ENCODE measurements at places on chromosomes 7 and 10.

DNA sequence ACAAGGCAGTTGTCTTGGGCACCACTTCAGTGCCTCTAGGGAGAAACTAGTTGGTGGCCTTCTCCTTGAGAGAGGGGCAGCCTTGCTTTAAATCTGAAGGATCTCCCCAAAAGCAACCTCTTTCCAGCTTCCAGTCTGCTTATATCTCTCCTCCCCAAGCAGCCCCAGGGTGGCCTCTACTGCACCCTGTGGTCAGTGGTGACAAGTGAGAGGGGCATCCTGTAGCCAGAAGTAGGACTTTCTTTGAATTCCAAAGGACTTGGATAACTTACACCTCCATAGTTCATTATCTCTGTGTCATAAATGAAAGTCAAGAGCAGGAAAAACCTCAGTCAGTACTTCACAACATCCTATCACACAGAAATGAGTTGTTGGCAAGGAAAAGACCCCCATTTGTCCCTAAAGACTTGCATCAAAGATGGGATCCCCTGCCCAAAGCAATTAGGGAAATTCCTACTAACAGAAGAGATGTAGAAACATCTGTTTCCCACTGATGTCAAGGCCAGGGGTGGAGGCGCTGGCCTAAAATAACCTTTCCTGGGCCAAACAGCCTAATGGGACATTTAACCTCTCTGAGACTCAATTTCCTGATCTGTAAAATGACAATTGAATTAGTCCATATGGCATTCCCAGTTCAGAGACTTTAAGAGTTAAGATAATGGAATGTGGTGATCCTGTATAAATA is 44.0 kb upstream of the ANKRD1 start:
- DNase-seq, result no peak

DNA sequence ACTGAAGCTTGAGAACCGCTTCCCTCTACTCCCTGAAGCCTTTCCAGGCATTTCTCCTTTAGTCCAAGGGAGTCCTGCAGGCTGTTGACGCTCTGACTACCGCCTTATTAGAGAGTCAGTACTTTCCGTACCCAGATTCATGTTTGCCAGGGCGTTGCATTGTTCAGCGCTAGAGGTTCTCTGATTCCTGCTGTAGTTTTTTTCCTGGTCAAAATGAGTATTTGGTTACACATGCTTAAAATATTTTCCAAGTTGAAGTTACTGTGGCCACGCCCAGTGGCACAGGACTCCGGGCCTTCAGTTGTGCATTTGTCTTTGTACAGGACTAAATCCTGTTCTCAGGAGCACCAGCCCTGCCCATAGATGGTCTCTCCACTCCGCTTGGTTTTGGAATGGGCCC is 7.9 kb downstream of the MTURN start:
- no peak for DNase-seq

DNA sequence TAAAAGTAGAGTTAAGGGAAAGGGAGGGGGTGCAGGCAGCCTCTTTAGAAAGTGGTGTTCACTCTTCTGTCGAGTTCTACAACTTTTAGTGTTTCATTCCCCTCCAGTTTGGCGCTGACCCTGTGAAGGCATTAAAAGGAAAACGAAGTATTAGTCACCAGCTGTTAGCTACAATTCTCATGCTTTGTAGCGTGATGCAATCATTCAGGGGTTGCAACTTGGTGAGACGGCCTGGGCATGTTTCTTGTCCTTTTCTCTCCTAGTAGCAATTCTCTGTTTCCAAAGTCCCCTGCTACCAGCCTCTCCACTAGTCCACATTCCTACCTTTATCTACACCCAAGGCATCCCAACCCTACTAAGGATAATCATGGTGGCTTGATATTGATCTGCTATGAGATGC is 33.7 kb upstream of the DGKI start:
- DNase-seq, result no peak

DNA sequence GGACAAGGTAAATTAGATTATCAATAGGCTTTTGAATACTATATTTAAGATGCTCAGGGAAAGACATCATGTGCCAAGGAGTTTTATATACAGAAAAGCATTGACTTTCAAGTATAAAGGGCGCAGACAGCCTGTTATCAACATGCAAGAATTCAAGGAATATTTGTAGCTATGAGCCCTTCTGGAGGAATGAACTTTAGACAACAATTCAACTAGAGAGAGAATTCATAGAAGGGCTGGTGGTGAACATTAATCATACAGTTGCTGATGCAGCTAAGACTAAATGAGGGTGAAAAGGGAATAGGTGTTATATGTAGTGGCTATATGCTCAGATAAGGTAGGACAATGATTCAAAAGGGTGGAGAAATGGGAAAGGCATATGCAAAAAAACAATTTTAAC is 41.2 kb downstream of the AOAH start:
- no peak for DNase-seq

DNA sequence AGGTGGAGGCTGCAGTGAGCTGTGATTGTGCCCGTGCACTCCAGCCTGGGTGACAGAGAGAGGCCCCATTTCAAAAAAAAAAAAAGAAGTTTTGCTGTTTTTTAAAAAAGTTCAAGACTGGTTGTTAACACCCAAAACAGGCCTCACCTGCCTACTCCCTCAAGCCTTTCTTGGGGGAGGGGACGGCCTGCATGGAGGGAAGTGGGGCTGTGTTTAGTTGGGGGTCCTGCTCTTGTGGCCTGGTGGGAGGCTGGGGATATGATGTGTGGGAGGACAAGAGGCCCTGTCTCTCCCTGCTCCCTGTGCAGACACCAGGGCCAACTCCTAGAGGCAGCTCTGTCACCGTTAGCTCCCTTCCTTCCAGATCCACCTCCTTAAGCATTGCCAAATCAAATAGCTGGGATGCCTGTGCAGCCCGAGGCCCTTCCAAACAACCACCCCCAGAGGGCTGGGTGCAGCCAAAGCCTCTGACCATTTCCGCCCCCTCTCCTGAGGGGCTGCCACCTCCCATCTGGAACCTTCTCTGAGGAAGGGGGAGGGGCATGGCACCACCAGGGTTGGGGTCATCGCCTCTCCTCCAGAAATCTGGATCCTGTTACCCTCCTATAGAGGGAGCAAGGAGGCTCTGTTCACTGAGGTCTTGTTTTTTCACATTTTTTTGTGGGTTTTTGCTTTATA is 32.9 kb upstream of the ANKRD2 start:
- DNase-seq, result no peak

GRCh38 chr7:115289971-115290370 is 368.1 kb downstream of the MDFIC start:
- DNase-seq, result no peak

- DNase-seq, result no peak
Measured at GRCh38 chr7:81161451-81162075, 242.7 kb upstream of the SEMA3C start.

GRCh38 chr10:117444497-117445040 is 69.3 kb upstream of the PDZD8 start:
- no peak for DNase-seq

- no peak for DNase-seq
Measured at GRCh38 chr7:73520673-73521635, 1.1 kb downstream of the BAZ1B start.

- DNase-seq, result no peak
Measured at GRCh38 chr7:132861940-132862554, 219.8 kb downstream of the CHCHD3 start.

GRCh38 chr10:92506336-92506735 is 67.6 kb downstream of the IDE start:
- no peak for DNase-seq

GRCh38 chr7:42960762-42961161 is 28.6 kb downstream of the MRPL32 start:
- DNase-seq, result no peak

GRCh38 chr7:100588438-100588837 is 2.3 kb downstream of the FBXO24 start:
- DNase-seq, result no peak

GRCh38 chr7:41760293-41760692 is 57.4 kb upstream of the INHBA start:
- no peak for DNase-seq

GRCh38 chr7:101680406-101681145 is 51.5 kb upstream of the MYL10 start:
- DNase-seq, result no peak

DNA sequence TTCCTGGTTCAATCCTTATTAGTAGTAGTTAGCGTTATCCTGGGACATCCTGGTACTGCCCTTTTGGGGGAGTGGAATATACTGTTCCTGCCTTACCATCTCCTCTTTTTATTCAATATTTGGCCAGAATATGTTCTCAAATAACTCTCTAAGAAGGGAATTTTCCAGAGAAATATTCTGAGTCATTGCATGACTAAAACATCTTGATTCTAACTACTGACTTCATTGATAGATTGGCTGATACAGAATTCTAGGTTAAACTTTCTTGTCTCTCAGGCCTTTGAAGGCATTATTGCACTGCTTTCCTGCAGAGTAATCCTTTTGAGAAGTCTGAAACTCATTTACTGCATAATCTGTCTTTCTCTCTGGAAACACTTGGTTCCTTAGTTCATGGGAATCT is 275.5 kb upstream of the DGKB start:
- no peak for DNase-seq

DNA sequence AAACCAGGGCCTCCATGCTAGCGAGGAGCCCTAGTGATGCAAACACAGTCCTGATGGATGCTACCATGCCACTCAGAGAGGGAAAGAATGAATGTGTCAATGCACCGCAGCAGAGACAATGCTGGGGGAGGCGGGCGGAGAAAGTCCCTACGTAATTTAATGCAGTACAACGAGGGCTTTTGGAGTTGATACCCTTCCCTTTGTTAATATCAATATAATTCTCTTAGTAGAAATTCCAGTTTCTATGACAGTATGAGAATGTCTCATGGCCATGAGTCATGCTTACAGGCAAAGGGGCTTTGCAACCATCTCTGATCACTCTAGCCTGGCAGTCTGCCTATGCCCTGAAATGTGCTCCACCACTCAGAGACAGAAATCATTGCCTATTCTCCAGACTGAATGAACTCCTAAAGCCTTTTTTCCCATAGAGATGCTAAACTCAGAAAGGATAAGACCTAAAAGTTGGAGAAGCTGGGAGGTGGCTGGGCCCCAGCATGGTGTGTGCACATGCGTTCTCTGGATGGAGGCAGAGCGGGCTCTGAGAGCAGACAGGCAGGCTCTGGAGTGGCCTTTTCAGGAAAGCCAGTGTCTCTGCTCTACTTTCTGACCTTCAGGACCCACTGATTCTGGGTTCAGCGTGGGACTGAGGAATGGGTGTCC is 20.3 kb upstream of the GIMAP2 start:
- DNase-seq, result no peak

DNA sequence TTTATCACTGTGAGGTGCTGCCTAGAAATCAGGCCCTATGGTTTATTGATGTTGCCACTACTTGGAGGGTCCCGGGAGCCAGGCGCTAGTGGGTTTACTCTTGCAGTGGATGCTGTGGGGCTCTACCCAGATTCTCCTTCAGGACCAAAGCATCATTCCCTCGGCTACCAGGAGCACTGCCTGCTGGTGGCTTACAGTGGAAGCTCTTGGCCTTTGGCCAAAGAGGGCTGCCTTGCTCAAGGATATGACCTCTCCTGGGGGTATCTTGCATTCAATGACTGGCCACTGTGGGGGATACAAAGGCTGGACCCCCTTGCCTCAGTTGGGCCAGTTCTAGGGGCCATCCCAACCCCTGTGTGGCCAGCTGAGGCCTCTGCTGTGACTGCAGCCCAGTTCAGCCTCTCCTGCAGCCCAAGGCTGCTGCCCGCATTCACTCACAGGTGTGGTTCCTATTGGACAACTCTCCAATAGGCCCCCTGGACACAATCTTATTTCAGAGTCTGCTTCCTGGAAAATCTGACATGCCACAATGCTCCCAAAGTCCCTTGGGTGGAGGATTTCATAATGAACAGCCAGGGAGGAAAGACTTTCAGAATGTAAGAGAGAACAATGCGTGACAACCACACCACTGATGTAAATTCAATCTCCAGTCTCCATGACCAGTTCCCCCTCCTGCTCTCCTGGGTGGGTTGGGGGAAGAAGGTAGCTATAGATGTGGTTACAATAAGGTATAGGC is 196.3 kb downstream of the SNX10 start:
- no peak for DNase-seq

DNA sequence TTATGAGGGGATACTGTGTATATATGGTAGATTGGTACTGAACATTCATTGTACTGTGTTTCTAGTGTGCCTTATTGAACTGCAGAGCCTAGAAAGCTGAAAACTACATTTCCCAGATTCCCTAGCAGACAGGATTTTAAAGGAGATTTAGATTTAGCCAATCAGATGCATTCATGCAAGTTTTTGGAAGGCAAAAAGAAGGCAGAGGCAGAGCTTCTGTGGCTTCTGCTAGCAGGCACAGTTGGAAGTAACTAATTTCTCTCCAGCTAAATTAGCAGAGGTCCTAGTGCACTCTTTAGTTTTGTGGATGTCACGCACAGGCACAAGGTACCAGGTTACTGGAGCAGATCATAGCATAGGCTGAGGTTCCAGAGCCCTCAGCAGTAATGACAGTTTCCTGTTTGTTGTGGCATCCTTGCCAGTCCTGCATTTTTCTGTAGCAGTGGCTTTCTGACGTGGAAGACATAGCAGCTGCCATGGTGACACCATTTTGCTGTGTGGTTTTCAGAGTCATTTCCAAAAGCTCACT is 83.7 kb upstream of the CCDC71L start:
- no peak for DNase-seq

- DNase-seq, result no peak
Measured at GRCh38 chr10:17214971-17215781, 12.9 kb upstream of the VIM start.

- DNase-seq, result no peak
Measured at GRCh38 chr7:37344886-37345579, 103.6 kb downstream of the ELMO1 start.

DNA sequence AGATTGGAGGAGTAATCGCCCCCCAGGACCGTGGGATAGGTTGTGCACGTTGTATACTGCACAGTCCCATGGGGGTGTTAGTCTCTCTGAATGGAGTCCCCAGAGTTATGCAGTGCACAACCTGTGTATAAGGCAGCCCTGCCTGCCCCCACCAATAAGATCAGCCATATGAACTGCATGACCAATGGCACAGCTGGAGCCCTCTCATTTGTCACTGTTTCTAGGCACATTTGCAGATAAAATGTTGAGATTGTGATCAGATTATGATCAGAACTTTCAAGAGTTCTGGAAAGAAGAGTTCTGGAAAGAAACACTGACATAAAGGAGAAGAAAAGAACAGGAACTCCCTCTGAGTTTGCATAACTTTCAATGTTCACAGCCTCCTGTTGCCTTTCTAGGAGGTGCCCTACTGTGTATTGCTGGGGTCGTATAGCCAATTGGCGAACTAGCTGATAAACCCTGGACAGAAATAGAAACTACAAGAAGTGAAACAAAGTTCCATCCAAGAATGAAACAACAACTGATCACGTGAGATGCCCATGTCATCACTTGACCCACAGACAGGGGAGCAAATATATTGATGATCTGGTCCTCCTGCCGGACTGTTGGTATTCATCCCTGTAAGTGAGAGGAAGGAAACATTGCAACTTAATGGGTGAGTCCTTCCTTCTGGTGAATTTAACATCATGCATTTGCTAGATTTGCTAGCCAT is 49.6 kb upstream of the TOMM7 start:
- DNase-seq, result no peak
